T-helper 1 cell (primary cell): ENCODE measurements at places on chromosomes 5 and 9.

GRCh38 chr5:82850393-82850792 is 226.8 kb downstream of the TMEM167A start:
- no peak for DNase-seq

DNA sequence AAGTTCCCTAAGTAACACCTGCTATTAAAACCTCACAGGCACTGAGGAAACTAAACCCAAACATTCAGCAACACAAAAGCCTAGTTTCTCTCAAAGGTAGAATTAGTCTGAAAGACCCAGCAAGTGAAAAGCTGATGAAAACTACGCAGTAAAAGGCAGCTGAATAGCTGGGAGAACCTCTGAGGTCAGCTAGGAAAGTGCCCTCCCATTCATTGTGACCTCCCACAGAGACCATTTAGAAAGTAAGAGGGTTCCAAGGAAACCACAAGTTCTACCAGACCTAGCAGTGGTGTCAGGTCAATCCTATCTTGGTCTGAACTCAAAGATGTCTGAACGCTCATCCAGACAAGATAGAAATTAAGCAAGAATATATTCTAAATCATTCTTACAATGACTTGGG is 144.7 kb downstream of the SSBP2 start:
- no peak for DNase-seq

- DNase-seq: no peak
Observed at GRCh38 chr9:98745470-98745869, 36.7 kb upstream of the GABBR2 start.

DNA sequence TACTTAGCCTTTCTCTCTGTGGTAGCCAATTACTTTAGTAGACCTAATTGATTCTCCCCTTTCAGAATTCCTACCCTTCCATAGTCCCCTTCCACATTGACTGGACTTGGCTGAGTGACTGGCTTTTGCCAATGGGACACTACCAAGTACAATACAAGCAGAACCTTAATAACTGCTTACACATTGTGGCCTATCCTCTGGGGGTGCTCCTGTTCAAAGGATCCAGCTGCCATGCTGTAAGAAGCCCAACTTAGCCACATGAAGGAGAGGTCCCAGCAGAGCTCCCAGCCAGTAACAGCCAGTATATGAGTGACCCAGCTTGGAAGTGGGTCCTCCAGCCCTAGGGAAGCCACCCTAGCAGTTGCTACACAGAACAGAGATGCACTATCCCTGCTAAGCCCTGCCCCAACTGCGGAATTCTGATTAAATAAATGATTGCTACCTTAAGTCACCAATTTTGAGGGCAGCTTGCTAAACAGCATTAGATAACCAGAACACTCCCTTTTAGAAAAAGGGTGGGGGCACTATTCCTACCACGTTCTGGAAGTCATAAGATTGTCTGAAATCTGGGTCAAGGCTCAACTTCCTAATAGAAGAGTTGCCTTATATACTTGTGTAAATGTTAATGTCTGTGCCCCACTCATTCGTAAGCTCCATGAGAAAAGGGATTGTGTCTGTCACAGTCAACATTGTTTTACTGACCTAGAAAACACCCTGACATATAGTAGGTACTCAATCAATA is 11.1 kb upstream of the APTX start:
- DNase-seq: no peak

- no peak for DNase-seq
Observed at GRCh38 chr5:172525996-172526360, 71.7 kb upstream of the SH3PXD2B start.

- DNase-seq: no peak
Observed at GRCh38 chr9:96574931-96575351, 44.7 kb downstream of the CDC14B start.

DNA sequence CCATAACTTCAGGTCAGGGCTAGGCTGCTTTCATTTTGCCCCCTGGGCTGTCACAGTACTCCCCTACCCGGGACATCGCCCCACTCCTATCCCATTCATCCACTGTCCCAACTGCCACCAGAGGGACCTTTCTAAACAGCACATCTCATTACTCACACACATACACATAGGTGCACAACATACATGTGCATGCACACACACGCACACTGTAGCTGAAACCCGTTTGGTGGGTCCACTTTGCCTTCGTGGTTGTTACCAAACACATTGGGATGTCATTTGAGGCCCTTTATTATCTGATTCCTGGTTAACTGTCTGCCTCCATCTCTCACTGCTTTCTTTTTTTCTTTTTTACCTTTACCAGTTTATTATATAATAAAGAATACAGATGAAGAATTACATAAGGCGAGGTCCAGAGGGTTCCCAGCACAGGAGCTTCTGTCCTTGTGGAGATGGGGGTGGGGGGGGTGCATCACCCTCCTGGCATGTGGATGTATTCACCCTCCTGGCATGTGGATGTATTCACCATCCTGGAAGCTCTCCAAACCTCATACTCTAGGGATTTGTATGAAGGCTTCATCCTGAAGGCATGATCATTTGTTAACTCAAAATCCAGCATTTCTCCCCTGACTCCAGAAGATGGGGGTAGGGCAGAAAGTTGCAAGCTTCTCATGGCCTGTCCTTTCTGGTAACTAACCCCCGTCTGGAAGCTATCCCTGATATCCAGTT is 186.0 kb downstream of the GOLPH3 start:
- no peak for DNase-seq

GRCh38 chr9:85079349-85079748 is 409.8 kb downstream of the NTRK2 start:
- no peak for DNase-seq

GRCh38 chr9:91933556-91934352 is 16.3 kb downstream of the ROR2 start:
- DNase-seq: no peak

GRCh38 chr9:113219186-113219936 is 1.7 kb downstream of the FKBP15 start:
- DNase-seq: no peak

DNA sequence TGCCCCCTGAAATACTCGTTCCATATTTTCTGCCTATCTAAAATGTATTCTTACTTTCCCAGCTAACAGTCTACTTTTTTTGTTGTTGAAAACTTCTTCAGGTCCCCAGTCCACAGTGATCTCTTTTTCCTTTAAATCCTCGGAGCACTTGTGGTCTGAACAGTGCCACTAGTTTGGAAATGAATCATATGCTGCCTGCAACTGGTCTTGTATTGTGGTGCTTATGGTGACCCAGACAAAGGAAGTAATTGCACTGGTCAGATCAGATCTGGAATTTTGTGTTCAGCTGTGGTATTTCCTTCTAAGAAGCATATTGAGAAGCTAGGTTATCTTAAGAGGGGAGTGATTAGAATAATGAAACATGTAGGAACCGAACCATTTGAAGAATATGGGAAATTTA is 2.9 kb downstream of the UNC13B start:
- no peak for DNase-seq

GRCh38 chr5:32504989-32505596 is 60.6 kb upstream of the ZFR start:
- DNase-seq: no peak

GRCh38 chr5:74622122-74622521 is 18.4 kb downstream of the ENC1 start:
- DNase-seq: no peak

DNA sequence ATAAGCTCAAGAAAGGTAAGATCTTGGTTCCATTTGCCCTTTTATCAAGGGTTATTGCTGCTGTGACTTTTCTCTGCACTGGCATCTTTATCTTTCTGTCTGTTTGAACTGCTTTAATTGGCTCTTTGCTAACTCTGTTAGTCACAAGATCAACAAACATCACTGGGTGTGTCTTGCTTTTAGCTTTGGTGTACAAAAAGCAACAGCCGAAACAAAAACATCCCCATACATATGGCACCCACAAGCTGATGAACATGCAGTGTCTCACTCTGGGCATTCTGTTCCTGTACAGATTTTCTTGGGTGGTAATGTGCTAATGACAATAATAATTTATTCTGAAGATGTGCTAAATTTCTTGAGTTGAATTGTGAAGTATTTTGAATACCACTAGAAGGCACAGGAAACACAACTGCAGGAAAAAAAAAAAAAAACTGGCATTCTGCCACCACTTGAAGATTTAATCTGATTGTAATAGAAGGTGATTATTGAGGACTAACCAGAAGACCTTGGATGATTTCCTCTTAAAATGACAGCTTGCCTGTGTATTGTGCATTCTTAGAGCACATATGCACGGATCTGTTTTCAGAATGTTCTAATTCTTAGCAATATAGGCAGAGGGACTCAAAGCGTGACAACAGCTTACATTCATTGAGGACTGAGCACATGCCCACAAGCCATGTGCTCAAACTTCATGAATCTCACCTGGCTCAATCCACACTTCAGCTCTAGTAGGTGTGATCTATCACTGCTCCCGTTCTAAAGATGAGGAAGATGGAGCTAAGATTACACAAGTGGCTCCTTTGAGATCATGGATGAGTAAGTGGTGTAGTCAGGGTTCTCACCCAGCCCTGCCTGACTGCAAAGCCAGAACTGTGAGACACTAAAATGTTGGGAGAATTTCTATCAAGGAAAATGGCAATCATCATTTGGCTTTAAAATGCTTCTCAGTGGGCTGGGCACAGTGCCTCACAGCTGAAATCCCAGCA is 96.4 kb downstream of the EBF1 start:
- no peak for DNase-seq

GRCh38 chr5:177474002-177474476 is 605 bp upstream of the DBN1 start:
- DNase-seq: no peak

GRCh38 chr5:10555277-10555684 is 8.6 kb upstream of the ANKRD33B start:
- DNase-seq: no peak

DNA sequence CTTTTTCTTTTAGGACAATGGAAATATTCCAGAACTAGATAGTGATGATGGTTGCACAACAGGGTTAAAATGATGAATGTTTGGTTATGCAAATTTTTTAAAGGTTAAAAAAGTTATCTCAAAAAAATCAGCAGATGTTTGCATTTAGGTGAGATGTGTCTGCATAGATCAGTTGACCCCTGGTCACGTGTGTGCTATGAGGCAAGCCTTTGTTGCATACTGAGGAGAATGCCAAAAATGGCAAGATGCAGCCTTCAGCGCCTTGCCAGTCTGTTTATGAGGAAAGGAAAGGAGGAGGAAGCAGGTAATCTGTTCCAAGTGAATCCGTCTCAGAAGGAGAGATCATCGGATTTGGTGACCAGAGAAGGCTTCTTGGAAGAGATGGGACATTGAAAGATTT is 11.9 kb downstream of the MEGF10 start:
- DNase-seq: no peak

GRCh38 chr5:85096421-85096820 is 711.7 kb upstream of the EDIL3 start:
- no peak for DNase-seq
